Stimulated activated CD8-positive, alpha-beta memory T cell treated with anti-CD3 and anti-CD28 coated beads, Interleukin-7, amount 100 ng/mL, for 1 hour (primary cell): ENCODE measurements at places on chromosomes 4 and X.

GRCh38 chr4:143225167-143225566 lies 40.5 kb downstream of the USP38 start:
- DNase-seq, result no peak

- DNase-seq, result no peak
Measured at GRCh38 chr4:147689067-147689466, 5.1 kb upstream of the PRMT9 start.

DNA sequence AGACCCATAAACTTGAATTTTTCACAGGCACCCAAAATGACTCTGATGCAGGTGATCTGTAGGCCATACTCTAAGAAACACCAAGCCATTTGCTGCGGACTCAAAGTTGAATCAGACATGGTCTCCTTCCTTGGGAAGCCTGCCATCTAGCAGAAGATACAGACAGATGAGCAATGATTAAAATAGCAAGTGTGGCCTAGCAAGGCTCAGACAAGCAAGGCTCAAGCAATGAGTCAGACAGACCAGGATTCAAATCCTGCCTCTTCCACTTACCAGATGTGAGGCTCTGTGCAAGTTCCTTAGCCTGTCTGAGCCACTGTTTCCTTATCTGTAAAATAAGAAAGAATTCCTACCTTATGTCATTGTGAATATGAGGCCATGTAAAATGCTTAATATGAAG lies 2.3 kb downstream of the CCDC149 start:
- DNase-seq, result no peak

DNA sequence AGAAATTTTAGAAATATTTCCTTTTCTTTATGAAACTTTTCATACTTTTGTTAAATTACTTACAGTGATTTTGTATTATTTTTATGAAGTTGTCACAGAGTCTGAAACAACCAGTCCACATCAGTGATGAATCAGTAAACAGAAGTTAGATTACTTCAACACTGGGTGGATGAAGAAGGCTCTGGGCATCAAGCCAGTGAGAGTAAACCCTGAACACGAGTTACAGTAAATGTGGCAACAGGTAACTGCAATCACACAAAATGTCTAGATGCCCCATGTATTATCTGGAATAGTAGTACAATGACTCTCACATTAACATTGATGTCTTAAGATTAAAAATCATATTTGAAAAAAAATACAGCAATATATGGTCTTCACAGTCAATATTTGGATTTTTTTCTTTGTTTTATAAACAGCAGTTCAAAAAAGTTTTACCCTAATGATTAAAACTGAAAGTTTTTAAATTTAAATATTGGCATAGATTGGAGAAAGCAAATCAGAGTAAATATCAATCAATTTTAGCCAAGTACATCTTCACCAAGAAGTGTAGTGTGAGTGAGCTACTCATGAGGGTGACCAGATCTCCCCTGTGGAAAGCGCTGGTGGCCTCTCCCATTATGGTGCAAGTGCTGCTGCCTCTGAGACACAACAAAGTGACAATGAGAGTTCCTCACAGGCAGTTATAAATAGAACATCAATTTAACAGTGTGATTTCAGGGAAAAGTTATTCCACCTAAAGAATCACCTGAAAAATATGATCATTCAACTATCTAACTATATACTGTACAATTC lies 63.2 kb upstream of the UGT2B7 start:
- no peak for DNase-seq

GRCh38 chr4:685679-686412 lies 3.1 kb downstream of the SLC49A3 start:
- DNase-seq, result no peak

DNA sequence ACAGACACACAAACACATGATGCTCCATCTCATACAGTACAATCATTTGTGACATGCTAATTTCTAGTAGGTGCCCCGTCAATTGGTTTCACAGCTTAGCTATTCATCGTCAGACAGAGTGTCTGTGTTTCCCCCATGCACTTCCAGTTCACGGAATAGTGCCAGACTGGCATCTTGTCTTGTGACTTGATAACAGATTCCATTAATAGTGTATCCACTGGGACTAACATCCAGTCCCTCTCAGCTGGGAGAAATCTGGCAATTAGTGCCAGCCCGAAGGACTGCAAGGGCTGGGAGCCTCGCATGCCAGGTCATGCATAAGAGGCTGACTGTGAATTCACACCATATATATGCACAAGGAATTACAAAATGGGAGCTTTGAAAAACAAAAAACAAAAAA lies 20.2 kb upstream of the GATB start:
- DNase-seq, result no peak

DNA sequence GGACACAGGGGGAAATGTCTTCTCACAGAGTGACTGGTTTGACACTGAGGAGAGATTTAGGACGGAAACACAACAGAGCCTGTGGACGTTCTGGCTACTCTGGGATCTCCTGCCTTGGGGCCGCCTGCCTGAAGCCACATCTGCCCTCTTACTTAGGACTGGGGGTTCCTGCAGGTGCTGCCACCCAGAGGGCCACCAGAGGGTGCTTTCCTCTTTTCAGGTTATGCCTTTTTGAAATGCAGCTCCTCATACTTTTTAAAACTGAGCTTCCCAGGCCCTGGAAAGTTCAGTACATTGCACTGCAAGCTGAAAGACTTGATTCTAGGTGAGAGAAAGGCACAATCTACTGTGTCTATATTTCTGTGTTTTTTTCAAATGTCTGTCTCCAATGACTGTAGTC lies 92.2 kb upstream of the PGRMC2 start:
- no peak for DNase-seq

GRCh38 chr4:80036949-80037685 lies 35.9 kb downstream of the ANTXR2 start:
- no peak for DNase-seq

DNA sequence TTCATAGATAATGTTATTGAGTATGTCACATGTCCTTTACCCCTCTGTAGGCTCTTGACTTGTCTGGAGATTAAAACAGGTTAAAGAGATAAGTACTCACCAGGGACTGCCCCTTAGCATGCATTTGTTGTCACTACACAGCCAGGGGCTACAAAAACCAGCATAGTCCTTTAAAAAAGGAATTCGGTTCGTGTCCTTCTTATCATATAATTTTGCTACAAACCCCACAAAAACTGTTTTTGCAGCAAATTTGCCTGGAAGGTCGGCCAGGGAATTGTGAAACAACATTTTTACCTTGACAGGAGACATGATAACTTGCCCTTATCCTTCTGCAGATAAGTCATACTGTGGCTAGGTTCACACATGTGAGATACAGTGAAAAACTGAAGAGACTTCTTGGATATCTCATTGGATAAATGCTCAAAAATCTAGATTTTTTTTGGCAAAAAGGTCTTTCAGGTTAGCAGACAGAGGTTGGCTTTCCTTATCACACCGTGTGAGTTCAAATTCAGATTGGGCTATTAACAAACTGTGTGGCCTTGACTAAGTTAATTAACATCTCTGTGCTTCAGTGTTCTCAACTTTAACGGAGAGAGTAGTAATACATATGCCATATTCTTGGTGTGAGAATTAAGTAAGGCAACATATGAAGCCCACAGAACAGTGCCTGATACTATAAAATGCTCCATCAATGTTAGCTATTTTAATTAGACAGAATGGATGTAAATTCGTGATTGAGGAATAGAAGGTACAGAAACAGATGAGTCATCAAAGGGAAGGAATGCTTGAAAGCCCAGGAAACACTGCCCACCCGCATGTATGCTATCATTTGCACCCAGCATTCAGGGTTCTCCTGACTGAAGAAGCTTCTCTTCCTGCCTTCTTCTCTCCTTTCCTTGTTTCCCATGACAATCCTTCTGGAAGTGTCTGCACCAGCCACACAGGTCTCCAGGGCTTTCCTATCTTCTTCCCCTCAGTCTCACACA lies 30.0 kb downstream of the FAM9C start:
- DNase-seq, result no peak

DNA sequence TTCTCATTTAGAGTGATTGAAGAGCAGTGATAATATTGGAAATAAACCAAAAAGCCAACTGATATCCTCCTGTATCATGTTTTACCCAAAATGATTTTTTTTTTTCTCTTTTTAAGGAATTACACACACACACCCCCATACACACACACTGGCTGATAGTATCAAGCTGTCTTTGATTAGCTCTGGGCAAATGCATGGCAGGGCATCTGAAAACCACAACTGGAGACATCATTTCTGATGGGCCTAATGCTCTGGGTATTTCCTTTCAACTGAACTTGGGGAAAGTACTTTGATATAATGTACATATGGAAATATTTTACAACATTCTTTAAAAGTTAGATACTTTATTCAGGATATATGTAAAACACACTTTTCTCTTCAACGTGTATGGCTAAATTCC lies 14.2 kb upstream of the OSTC start:
- no peak for DNase-seq

GRCh38 chr4:185534866-185535611 lies at the start of gene PDLIM3:
Gene PDLIM3, minus strand, starts transcription at chr4:185535507. Its CDS starts 73 bp downstream, at chr4:185535434.
- no peak for DNase-seq

- no peak for DNase-seq
Measured at GRCh38 chr4:76997532-76997931, 48.0 kb downstream of the SEPTIN11 start.

DNA sequence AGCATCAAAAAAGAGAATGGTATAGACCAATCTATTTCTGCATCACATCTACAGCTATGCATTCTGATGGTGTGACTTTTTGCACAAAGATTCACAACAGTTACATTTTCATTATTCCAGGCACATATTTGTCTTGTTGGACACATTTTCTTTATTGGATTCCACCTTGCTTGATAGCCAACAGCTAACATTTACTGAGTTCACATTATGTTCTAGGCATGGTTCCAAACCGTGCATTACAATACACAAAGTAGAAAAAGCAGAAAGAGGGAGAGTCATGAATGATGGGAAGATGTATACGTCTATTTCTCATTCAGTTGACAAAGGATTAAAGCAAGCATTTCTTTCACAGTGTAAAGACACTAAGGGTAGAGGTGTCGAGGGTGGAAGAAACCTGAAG lies 22.9 kb upstream of the CLGN start:
- no peak for DNase-seq

- no peak for DNase-seq
Measured at GRCh38 chr4:109067508-109068235, 234.8 kb downstream of the COL25A1 start.

- no peak for DNase-seq
Measured at GRCh38 chrX:53728506-53728905, 42.0 kb upstream of the HUWE1 start.

DNA sequence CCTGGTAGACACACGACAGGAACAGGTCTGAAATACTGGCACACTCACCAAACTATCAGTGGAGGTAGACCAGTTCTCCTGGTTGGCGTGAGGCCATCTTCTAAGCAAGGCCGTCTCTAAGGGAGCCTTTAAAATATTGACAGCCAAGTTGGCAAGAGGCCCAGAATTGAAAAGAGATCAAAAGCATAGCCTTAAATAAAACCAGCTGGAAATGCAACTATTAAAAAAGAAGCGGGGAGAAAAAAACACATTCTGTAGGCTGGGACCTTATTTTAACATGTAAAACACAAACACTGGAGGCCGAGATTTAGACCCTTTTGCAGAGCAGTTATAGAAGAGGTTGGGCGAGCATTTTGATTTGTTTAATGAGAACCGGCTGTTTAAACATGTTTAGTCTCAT lies 233.0 kb upstream of the CLNK start:
- DNase-seq, result no peak

GRCh38 chr4:183287309-183287659 lies 32.8 kb downstream of the CLDN22 start:
- no peak for DNase-seq

DNA sequence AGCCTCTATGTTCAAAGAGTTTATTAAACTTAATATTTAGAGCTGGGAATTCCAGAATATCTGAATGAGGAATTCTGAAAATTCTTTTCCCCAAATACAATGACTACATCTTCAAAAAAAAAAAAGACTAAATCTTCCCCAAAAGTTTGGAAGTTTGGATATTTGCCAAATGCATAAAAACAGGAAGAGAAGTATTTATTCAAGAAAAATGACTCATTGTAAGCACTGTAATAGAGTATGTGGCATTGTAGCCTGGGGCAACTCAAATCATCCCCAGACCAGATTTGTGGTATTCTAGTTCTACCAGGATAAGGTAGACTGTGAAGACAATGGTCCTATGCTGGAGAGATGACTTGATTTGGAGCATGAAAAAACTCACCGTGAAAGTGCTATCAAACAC lies 78.5 kb upstream of the PDHA2 start:
- DNase-seq, result no peak

- DNase-seq, result no peak
Measured at GRCh38 chr4:19924761-19925160, 326.9 kb upstream of the SLIT2 start.

- no peak for DNase-seq
Measured at GRCh38 chrX:70613295-70613694, 168.7 kb downstream of the DLG3 start.

GRCh38 chr4:1502976-1503375 lies 96.7 kb upstream of the NKX1-1 start:
- no peak for DNase-seq

DNA sequence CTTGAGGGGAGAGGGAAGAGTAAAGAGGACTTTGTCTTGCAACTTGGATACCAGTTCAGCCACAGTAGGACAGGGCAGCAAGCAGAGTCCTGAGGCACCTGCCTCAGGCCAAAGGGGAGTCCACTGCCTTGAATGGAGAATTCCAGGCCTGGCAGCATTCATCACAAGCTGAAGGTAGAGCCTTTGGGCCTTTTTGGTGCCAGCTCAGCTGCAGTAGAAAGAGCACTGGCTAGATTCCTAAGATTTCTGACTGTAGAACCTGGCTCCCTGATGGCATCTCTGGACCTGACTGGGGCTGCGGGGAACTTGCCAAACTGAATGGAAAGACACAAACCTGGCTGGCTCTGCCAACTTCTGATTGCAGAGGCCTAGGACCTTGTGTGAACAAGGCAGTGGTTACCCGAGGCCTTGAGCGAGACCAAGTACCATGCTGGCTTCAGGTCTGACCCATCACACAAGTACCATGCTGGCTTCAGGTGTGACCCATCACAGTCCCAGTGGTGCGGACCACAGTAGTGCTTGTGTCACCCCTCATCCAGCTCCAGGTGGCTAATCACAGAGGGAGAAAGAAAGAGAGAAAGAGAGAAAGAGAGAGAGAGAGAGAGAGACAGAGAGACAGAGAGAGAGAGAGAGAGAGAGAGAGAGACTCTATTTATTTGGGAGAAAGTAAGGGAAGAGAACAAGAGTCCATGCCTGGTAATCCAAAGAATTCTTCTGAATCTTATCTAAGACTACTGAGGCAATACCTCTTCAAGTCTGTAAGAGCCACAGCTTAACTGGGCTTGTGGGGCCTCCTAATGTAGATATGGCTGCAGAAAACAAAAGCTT lies 137.6 kb upstream of the SPIN4 start:
- no peak for DNase-seq

DNA sequence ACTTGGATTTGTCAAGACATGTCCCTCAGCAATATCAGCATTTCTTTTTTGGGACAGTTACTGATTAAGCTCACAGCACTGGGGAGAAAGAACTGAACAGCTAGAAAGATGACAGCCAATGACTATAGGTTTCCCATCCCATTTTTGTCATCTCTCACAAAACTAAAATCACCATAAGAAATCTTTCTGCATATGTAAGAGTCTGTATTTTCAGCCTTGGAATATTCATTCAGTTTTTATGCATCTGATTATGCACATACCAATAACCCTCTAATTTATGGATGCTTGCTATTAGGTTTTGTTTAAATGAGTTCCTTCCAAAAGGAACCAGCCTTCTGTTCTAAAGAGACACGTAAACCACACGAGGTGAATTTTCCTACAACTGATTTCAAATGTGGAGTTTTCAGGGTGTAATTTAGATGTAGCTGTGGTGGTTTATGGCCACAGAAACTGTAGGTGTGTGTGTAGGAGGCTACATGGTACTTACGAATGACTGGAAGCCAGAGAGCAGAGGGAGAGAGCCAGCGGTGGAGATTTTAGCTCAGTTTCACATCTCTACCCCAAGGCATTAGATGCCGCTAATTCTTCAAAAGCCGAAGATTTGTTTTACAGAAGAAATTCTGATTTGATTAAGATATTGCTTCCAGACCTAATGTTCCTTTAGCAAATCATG lies 55.3 kb downstream of the AFF2 start:
- DNase-seq, result no peak
